Spinal cord (tissue), 10 donors: ENCODE measurements at places on chromosomes 1 and 21. TPM values are rescaled to one million over a fixed set of nuclear protein-coding genes. Genes with fewer than 3 reads are reported as not detected.

The IL12RB2 gene
- 1.2 TPM for polyA plus RNA-seq

The AVPR1B gene
- 0.12 TPM for polyA plus RNA-seq

The ADAM30 gene
- not detected for polyA plus RNA-seq

The CAMK2N1 gene
- 385 TPM for polyA plus RNA-seq

GRCh38 chr1:225446981-225447615, 19.3 kb upstream of the LBR start:
- DNase-seq, result no peak

GRCh38 chr1:203346769-203347102, 4.2 kb downstream of the FMOD start:
- DNase-seq, result no peak

GRCh38 chr1:3463408-3463863, 9.0 kb downstream of the ARHGEF16 start:
- no peak for DNase-seq

DNA sequence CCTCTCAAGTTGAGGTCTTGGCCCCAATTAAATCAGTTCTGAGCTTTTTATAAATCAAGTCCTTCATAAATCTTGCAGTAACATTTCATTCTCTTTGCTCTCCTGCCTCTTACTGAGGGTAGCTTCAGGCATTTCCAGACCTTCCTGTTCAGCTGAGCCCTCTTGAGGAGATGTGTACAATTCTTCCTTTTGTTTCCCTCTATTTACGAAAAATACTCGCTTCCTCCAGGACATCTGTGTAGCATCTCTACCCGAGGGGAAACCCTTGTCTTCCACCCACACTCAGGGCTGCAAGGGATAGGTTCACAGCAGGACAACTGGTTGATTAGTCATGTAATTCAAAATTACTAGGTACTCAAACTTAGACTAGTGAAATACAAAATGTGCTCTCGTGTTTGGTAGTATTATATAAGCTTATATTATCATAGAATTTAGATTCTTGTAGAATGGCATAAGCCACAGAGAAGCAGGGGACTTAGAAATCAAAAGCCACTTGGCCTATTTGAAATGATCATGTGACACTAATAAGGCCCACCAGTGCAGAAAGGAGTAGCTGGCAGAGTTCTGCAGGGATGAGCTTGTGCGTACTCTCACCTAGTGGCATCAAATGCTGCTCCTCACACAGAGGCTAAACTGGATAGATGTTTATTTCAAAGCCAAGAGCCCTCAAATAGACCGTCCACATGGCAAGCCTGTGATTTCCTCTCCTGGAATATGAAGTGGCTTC, 126.7 kb downstream of the GDAP2 start:
- peak; percentile 20 for DNase-seq

- no peak for DNase-seq
Measured at GRCh38 chr1:39107341-39108290, 81.5 kb downstream of the NDUFS5 start.

DNA sequence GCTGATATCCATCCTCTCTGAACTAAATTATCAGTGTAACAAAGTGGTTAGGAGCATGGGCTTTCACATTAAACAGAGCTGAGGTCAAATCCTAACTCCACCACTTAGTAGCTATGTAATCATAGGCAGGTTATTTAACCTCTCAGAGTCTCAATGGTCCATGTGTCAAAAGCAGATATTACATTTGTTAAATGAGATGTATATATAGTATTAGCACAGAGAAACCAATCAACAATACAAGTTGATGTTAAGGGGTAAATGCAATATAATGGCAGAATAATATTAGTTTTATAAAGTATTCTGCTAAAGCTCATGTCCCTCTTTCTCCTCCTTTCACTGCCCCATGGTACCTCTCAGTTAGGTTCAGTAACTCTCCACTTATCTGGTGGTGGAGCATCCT, 27.2 kb downstream of the DBT start:
- DNase-seq, result no peak

GRCh38 chr1:22218618-22219250, 75.8 kb upstream of the WNT4 start:
- no peak for DNase-seq

DNA sequence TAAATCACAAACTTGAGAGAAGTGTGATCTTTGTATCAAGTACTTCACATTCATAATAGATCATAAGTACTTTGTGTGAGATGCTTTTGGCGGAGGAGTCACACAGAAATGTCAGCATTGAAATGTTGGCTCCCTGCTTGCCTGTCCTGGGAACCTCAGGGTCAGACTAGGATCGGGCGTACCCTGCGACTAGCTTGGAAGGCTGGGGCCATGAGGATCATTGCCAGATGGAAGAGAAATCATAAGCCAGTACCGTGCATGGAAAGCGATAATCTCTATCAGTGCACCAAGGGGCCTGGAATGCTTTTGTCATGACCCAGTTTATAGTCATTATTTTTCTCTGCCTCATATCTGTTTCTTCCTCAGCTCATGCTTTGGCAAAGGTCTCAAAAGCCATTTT, 35.5 kb downstream of the MTR start:
- DNase-seq, result no peak

DNA sequence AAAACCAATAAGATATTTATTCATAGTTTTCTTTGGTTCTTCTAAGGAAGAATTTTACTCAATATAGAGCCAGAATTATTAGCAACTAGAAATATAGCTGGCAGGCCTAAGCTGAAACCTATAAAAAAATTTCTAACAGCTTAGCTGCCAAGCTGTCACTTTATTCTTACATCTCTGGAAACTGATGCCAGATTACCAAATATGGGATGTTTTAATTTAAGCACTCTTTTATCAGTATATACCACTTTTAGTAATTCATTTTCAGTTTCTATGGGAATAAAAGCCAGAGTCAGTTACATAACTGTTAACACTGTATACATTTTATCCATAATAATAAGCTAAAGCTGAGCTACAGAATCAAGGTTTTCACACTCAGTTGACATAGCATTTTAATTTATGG, 68.7 kb upstream of the MPC2 start:
- DNase-seq, result peak; percentile 53

- DNase-seq, result no peak
Measured at GRCh38 chr1:2143814-2144500, 50.6 kb downstream of the FAAP20 start.

DNA sequence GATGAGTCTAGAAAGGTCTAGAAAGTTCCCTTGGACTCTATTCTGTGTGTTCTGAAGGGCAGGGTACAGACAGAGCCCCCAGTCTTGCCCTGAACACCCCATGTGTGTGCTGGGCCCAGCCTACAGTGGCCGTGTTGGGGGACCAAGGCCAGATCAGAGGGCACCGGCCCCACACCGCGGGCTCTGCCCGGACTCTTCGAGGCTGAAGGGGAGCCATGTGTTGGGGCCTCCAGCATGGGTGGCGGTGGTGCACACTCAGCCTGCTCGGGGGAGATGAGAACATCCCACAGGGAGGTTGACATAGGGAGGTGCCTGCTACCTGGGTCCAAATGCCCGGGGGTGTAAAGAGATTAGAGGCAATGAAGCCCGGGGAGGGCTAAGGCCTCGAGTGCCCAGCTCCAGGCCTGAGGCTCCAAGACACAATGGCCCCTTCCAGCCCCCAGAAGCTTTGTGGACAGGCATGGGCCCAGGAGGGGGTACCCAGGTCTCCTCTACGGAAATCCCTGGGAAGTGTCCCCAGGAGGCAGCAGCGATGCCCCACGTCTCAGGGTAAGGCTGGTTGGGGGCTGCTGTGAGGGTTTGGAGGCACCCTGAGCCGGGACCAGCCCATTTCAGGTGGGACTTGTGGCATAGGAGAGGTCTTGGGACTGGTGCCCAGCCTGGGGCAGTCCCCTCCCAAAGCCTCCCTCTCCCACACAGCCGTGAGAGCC, 12.1 kb downstream of the ARHGEF16 start:
- no peak for DNase-seq

GRCh38 chr21:33300701-33301631, 23.8 kb upstream of the IFNAR1 start:
- no peak for DNase-seq

DNA sequence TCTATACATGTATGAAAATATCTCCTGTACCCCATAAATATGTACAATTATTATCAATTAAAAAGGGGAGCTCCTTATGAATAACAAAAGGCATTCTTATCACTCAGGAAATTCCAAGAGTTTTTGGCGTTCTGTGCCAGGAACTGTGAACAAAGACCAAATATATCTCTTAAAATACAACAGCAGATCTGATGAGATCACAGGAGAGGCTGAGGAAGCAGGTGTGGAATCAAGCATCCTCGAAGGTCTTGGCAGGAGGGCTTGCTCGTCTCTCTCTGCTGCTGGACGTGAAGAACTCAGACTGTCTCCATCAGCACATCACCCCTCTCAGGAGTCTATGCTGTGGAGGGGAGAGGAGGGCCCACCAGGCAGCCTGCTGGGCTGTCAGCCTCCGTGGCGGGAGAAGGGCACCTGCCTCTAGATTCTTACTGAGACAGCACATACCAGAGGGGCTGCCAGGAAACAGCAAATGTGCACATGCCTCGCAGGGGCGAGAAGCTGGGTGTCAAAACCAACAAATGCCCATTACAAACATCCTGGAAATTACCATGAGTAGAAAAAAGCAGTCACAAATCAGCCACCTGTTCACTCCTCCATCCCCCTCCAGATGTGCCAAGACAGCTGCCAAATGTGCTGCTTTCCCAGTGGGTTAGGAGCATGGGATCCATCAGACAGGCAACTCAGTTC, 30.8 kb upstream of the FAM89A start:
- DNase-seq, result no peak

GRCh38 chr1:18807334-18808063, 52.0 kb downstream of the TAS1R2 start:
- DNase-seq, result no peak

DNA sequence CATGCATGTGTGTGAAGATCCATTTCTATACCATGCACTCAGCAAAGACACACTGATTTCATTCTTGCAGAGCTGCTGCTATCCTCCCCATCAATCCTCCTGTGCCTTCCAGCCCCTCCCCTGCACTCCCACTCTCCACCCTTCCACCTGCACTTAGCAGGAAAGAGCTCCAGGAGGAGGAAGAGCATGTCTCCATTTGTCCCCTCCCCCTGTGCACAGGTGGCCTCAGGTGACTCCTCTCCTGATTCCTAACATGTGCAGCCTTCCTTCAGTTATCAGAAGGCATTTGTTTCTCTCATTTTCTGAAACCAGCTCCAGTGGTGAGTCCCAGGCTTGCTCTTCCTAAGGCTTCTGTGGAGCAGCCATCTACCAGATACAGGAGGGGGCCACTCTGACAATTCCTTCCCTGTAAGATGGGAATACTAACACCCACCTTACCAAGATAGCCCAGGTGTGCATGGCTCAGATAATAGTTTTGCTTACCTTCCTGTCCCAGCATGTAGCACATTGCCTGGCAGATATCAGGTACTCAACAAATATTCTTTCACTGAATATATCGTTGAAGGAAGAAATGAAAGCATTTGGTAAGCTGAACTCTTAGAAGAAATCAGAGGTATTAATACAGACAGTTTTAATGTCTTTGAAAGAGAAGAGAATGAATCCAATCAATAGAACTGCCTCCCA, 21.9 kb upstream of the FAM3B start:
- no peak for DNase-seq

DNA sequence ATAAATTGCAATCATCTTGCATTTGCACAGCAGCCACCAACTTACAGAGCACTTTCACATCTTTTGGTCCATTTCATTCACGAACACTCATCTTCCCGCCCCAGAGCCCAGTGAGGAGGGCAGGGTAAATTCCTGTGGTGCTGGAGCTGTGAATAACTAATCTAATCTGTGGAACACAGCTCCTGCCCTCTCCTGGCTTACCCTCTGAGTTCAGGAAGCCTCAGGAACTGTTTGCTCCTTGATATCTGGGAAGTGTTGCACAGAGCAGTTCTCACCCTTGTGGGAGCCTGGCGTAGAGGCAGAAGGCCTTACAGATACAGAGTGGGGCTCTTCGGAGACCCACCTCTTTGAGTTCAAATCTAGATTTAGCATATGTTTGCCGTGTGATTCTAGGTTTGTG, 11.6 kb upstream of the RD3 start:
- DNase-seq, result no peak

- DNase-seq, result no peak
Measured at GRCh38 chr21:38863291-38863690, 57.6 kb downstream of the ETS2 start.

DNA sequence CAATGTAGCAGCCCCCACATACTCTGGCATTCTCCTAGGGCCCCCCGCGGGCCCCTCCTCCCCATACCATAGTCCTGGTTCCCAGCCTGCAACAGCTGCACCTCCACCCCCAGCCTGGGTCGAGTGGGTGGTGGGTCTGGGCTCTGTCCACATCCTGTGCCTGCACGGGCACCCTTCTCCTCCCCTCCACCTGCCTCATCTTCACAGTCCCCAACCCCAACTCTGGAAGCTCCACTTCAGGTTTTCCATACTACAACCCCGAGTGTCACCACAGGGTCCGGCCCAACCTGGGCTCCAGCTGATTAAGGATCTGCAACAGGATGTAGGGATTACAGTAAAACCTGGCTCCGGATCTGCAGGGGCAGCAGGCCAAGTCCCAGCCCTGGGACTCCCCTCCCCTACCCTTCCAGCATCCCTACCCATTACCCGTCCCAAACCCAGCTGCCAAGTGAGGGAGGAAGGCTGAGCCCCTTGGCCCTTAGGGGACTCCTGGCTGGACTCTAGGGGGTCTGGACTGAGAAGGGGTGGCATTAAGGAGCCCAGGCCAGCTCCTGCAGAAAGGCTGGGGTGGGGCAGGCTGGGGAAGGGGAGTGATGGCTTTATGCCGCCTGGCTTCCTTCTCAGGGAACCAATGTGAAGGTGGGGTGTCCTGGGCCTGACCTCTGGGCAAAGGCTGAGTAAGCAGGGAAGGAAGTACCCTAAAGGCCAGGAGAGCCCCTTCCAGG, 116.8 kb downstream of the CASZ1 start:
- peak; percentile 62 for DNase-seq

DNA sequence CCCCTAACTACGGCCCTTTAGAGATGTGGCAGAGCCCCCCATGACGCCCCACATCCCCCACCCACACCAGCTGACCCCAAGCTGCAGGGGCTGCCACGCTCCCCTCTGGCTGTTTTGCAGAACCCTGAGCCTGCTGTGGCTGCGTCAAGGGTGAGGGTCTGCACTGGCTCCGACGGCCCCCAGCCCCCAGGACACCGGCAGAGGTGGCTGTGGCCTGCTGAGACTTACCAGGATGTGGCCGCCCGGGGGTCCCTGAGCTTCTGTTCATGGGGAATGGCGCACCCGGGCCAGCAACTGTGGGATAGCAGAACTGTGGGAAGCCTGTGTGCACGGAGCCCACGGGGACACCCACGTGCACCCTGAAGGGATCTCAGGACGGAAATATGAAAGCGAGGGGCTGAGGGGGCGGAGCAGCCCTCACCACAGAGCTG, 12.8 kb upstream of the RNF223 start:
- DNase-seq, result no peak
